Neural crest cell (in vitro differentiated cells): ENCODE measurements at places on chromosomes 4 and X.

DNA sequence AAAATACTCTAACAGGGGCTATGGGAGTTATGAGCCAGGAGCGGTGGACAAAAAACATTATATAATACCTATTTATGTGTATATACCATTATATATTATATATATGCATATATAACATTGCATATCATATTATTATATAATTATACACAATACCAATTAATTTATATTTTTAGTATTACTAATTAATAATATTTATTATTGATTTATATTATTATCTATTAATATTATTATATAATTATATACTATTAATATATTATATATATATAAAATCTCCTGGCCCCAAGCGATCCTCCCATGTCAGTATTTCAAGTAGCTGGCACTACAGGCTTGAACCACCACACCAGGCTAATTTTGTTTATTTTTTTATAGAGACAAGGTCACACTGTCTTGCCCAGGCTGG, 73.8 kb upstream of the JADE1 start:
- no peak for DNase-seq

- DNase-seq: no peak
Observed at GRCh38 chr4:99402765-99403164, 32.4 kb downstream of the ADH7 start.

- peak; percentile 4 for DNase-seq
Observed at GRCh38 chr4:93199492-93199891, 629.1 kb upstream of the ATOH1 start.

- DNase-seq: no peak
Observed at GRCh38 chr4:113616443-113616842, 145.1 kb downstream of the CAMK2D start.

DNA sequence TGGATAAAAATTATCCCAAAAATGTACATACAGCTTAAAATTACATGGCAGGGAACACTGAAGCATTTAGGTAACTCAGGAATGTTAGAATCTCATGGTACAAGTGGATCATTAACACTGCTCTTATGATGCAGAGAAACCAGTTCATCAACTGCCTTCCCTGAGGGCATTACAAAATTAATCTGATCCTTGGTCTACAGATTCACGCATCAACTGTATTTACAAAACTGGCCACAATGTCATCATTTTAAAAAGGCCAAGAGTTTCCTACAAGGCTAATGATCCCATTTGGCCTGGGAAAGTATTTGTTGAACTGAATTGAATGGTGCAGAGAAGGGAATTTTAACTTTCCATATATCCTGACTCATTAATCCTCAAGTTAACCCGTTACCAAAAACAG, 84.6 kb downstream of the TSPAN5 start:
- DNase-seq: no peak

GRCh38 chrX:24124244-24124799, 25.2 kb upstream of the ZFX start:
- DNase-seq: no peak

DNA sequence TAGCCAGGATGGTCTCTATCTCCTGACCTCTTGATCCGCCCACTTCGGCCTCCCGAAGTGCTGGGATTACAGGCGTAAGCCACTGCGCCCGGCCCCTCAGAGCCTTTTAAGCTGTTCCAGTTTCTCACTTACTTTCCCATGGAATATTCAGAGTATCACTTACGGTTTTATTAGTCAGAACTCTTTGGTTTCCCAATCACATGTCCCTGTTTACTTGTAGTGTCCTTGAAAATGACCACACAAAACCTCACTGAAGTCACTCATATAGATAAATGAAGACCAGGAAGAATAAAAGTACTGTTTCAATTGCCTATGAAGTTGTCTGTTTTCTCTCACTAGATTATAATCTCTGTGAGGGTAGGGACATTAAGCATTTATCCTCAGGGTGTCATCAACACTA, 217.2 kb upstream of the HCCS start:
- no peak for DNase-seq

GRCh38 chr4:2288051-2288541, 26.2 kb upstream of the MXD4 start:
- no peak for DNase-seq

GRCh38 chrX:150438165-150438564, 75.0 kb downstream of the MAMLD1 start:
- DNase-seq: no peak

DNA sequence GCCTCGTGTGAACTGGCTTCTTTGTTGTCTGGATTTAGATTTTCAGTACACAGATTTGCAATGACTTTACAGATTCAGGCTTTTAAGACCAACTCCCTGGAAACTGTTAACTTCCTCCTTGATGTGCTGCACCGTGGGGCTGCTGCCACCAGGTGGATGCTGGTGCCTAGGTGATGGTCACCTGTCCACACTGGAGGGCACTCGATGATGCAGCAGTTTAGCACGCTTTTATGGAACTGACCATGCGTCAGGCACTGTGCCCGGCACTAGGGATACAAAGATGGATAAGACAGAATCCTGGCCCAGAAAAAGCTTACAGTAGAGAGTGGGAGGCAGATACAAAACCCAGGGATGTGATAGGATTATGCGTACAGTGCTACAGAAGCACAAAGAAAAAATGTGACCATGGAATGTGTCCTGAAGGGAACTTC, 180.7 kb downstream of the CEP135 start:
- no peak for DNase-seq

- DNase-seq: no peak
Observed at GRCh38 chrX:136183917-136184316, 36.6 kb downstream of the FHL1 start.
